Activated naive CD8-positive, alpha-beta T cell treated with anti-CD3 and anti-CD28 coated beads for 36 hours (primary cell): ENCODE measurements at places on chromosomes 4 and X. TPM values are rescaled to one million over a fixed set of nuclear protein-coding genes. Genes with fewer than 3 reads are reported as not detected.

Gene BMX
- total RNA-seq = not detected

Gene TGIF2LX
- not detected for total RNA-seq

Gene SATL1
- not detected for total RNA-seq

Gene WDR1
- total RNA-seq = 385 TPM

Gene SPANXA2
- not detected for total RNA-seq

Gene HTRA3
- total RNA-seq = not detected

Gene IL2
- total RNA-seq = 37.7 TPM

Gene NEUROG2
- not detected for total RNA-seq

Gene AKAP4
- not detected for total RNA-seq
